Umbilical cord (tissue), 2 donors: ENCODE measurements at places on chromosomes 4 and X.
A peak's percentile ranks its signal among the peaks of the same experiment; 100 is the strongest.

GRCh38 chr4:75948822-75949444 lies 8.1 kb upstream of the NAAA start:
- DNase-seq = no peak

GRCh38 chr4:8500966-8501365 lies 60.4 kb downstream of the TRMT44 start:
- DNase-seq = no peak

- DNase-seq = no peak
Measured at GRCh38 chr4:167419468-167420140, 185.3 kb upstream of the SPOCK3 start.

- DNase-seq = no peak
Measured at GRCh38 chr4:160709026-160709425, 1454.8 kb downstream of the FSTL5 start.

- DNase-seq = peak; percentile 26
Measured at GRCh38 chr4:89469930-89470375, 162.4 kb upstream of the GPRIN3 start.

- DNase-seq = peak; percentile 12
Measured at GRCh38 chrX:122087341-122087740, 1039.9 kb downstream of the GLUD2 start.

- peak; percentile 69 for DNase-seq
Measured at GRCh38 chr4:5708449-5709206, at the start of gene EVC2. Gene EVC2, minus strand, starts transcription at chr4:5708559. Its CDS starts 46 bp downstream, at chr4:5708513.

DNA sequence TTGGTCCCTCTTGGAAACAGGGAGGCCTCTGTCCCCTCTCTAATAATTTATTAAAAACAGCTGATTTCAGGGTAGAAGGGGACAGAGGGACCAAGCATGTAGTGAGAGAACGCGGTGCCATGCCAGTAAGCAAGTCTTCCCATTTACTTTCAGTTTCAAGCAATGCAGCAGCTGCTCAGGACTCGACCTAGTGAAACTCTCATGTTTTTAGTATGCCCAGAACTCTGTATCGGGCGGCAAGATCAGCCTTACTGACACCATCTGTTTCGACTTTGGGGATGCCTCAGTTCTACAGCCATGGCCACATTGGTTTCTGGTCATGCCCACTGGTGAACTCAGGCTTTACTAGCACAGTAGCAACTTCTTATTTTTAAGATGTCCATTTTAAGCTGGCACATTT lies 40.6 kb downstream of the ZNF81 start:
- DNase-seq = no peak

GRCh38 chrX:1321674-1322073 lies 14.9 kb upstream of the IL3RA start:
- no peak for DNase-seq

DNA sequence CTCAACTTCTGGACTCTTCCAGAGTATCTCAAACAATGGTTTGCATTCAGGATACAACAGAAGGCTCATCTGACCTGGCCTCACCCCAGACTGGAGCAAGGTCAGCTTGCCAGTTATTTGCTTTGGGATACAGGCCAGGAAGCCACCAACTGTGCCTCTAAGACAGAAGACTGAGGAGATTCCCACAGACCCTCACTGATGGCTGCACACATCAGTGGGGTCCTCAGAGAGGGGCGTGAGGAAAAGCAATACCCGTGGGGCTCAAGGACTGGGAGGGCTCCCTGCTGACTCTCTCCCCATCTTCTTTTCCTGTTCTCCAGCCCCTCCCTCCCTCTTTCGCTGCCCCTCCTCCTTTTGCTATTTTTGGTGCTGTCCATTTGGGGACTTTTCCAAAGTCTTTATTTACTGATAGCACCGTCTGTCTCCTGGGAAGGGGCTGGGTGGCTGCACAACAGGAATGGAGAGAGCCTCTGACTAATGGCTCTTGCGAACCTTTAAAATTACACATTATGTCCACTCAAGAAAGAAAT lies 23.2 kb downstream of the RELL1 start:
- no peak for DNase-seq

DNA sequence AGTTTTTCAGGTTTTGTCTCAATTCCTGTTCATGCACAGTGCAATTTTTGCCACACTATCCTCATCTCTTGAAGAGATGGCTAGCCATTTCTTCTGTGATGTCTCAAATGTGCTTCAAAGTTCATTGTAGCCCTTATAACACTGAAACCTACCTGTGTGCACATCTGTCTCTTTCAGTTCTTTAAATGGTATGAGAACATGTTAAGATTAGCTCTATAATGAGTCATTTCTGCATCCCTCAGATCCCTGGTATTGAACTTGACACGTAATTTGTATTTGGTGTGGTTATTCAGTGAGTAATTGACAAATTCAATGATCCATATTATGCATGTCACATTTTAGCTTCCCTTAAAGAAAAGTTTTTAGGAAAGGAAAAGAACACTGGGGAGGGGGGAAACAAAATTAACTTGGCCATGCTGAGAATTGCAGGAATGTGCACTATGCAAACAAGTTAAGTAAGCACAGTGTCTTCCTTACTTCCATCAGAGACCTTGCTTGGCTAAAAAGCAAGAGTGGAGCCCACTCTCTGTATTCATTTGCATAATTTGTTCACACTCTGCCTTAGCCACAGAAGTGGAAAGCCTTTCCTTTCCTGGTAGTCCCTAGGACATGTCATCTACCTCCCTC lies 659.8 kb upstream of the MAGEB2 start:
- DNase-seq = no peak

- no peak for DNase-seq
Measured at GRCh38 chrX:130771230-130771629, 131.8 kb downstream of the ENOX2 start.

DNA sequence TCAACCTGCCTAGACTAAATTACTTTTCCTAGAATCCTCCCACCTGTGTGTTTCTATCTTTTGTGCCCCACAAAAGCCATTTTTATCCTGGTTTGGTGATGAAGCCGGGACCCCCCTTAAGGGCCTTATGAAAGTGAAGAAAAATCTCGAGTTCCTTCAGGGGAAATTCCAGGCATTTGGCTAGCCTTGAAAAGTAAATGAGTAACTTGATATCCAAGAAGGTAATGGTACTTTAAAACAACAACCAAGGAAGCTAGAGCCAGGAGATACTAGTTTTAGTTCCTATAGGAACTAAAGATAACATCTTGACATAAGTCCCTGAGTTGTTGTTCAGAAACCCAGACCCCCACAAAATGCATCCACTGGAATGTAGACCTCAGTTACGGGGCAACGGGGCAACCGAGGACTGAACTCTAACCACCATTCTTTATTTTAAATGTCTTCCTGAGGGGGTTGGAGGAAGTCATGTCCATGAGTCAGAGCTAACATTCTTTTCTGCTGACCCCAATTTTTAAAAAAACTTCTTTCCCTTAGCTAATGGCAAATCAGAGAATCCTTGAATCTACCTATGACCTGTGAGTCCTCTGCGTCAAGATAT lies 73.9 kb downstream of the VCX3A start:
- no peak for DNase-seq

DNA sequence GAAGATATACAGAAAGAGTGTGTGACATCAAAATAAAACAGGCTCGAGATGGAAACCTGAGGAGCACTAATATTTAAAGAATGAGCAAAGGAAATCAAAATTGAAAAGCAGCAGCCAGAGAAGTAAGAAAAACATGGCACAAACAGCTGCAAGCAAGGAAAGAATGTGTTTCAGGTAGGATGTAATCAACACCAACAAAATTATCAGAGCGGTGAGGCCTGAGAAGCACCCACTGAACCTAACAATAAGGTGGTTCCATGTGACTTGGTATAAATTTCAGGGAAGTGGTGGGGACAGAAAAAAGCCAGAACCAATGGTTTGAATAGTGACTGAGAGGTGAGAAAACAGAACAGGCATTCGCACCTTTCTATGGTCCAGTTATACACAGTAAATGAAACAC lies 11.5 kb downstream of the SLC39A8 start:
- no peak for DNase-seq

- DNase-seq = no peak
Measured at GRCh38 chr4:16862697-16863096, 35.7 kb downstream of the LDB2 start.

GRCh38 chrX:153901753-153902140 lies 2.7 kb upstream of the AVPR2 start:
- no peak for DNase-seq

GRCh38 chrX:118974088-118974907 lies at the start of gene LONRF3:
Gene LONRF3, plus strand, starts transcription at chrX:118974618. Its CDS starts 163 bp downstream, at chrX:118974781.
- DNase-seq = peak; percentile 41

GRCh38 chrX:68929332-68930150 lies 100.7 kb downstream of the EFNB1 start:
- DNase-seq = peak; percentile 52

- DNase-seq = no peak
Measured at GRCh38 chr4:26786916-26787315, 73.7 kb upstream of the STIM2 start.

DNA sequence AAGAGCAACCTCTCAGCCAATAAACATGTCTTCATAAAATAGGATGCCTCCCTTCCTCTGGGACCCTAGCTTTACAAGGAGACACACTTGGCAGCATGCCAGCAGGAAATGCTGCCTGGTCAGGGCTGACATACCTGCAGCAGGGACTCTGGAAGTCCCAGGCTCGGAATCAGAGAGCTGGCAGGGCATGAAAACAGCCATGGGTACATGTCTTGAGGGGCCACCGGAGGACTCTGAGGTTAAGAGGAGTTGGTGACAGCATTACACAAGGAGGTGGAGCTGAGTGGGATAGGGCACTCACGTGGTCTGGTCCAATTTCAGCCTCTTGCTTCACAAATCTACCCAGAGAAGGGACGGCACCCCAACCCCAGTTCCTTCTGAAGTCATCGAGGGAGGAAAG lies 15.7 kb downstream of the MSX1 start:
- DNase-seq = no peak

- DNase-seq = peak; percentile 23
Measured at GRCh38 chr4:82508806-82509428, 52.9 kb downstream of the TMEM150C start.

GRCh38 chr4:602559-602942 lies 22.8 kb upstream of the PDE6B start:
- peak; percentile 5 for DNase-seq

- DNase-seq = no peak
Measured at GRCh38 chrX:139739138-139739537, 31.2 kb upstream of the MCF2 start.

- DNase-seq = no peak
Measured at GRCh38 chr4:183397741-183398297, 46.6 kb upstream of the CDKN2AIP start.

GRCh38 chr4:80079255-80079923 lies 6.4 kb upstream of the ANTXR2 start:
- DNase-seq = no peak

- DNase-seq = no peak
Measured at GRCh38 chr4:89616382-89616781, 220.6 kb downstream of the SNCA start.

DNA sequence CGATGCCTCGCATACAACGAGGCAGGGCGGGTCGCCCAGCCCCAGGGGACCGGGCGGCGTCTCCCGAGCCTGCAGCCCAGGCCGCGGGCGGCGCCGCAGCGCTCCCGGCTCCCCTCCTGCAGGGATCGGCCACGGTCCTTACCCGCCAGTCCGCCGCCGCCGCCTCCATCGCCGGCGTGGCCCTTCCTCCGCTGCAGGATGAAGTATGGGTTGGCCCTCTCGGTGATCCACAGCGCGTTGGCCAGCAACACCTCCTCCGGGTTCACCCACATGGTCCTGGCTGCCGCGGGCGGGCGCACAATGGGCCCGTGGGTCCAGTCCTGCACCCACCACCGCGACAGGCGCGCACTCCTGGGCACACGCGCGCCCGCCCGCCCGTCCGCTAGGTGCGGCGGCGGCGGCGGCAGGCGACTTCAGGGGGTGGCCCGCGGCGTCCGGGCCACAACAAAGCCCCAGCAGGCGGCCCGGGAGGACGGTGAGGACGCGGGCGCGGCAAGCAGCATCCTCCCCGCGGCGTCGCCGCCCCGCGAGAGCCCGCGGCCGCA lies 339 bp downstream of the TBC1D9 start:
- DNase-seq = peak; percentile 67

- DNase-seq = no peak
Measured at GRCh38 chr4:3836756-3837601, 70.8 kb downstream of the ADRA2C start.

DNA sequence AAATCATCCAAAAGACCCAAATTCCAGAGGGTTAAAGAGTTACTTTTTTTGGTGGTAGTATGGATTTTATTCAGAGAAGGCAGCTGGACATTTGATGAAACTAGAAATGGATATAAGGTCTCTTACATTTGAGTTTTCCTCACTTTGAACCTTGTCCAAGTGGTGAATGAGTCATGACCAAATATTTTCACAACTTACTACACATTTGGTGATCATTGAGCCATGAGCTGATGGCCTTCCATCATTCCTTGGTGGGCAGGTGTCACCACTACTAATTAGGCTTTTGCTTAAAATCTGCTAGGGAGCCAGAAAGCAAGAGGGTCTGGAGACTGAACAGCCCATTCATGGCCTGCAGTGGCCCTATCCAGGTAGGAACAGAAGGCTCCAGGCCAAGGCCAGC lies 620.2 kb upstream of the INTU start:
- no peak for DNase-seq

GRCh38 chr4:71231129-71232055 lies 107.4 kb upstream of the SLC4A4 start:
- DNase-seq = peak; percentile 73

DNA sequence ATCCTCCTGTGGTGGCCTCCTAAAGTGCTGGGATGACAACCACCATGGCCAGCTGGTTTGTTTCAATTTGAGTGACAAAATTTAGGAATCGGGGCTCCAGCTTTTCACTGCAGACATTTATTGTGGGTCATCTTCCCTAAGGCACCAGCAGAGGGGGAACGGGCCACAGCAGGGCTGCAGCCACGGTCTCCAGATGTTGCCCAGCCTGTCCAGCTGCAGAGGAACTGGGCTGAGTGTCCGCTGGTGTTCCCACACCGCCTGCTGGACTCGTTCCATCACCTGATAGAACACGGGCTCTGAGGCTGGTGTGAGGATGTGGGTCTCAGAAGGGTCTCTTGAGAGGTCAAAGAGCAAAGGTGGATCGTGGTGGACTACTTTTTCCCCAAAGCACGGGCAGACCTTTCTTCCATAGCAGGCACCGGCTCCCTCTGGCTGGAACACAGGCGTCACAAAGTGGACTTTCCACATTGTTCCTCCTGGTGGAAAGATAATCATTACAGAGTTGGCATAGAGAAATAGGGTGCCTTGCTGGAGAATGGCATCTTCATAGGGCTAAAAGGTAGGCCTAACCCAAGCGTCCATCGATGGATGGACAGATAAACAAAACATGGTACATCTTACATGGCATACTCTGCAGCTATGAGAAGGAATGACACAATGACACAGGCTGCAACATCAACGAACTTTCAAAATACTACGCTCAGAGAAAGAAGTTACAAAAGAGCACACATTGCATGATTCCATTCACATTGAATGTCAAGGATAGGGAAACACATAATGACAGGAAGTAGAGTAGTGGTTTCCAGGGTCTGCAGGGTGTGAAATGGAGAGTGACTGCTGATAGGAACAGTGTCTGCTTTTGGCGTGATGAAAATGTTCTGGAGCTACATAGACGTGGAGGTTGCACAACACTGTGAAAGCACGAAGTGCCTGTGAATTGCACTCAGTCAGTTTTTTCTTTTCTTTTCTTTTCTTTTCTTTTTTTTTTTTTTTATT lies 5.9 kb upstream of the ARSD start:
- DNase-seq = no peak
